Stimulated activated CD4-positive, alpha-beta T cell treated with anti-CD3 and anti-CD28 coated beads, TNF-alpha, amount 100 ng/mL, for 24 hours (primary cell): ENCODE measurements at places on chromosomes 12 and 14.

DNA sequence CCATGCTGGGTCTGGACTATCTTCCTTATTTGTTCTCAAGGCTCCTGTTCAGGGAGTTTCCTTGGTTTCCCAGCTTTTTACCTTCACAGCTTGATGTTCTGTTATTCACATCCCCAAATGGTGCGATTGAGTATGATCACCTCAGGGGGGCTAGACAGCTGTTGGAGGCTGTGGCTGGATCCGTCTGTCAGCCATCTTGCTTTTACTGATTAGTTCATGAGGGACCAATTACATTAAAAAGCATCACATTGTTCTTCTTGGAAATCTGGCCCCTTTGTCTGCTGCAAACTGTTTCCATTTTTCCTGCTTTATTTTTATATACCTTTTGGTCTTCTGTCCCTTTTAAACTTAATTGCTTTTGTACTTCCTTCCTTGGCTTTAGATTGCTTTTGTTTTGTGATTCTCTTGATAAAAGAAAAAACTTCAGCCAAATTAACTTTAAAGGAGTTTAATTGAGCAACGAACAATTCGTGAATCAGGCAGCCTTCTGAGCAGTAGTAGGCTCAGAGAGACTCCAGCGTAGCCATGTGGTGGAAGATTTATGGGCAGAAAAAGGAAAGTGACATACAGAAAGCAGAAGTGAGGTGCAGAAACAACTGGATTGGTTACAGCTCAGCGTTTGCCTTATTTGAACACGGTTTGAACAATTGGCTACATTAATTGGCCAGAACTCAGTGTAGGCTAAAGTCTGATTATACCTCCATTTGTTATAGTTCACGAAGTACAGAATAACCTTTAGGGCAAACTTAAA is 208.7 kb downstream of the AEBP2 start:
- DNase-seq, result no peak

- no peak for DNase-seq
Observed at GRCh38 chr12:46233423-46233822, 35.4 kb downstream of the SLC38A1 start.

DNA sequence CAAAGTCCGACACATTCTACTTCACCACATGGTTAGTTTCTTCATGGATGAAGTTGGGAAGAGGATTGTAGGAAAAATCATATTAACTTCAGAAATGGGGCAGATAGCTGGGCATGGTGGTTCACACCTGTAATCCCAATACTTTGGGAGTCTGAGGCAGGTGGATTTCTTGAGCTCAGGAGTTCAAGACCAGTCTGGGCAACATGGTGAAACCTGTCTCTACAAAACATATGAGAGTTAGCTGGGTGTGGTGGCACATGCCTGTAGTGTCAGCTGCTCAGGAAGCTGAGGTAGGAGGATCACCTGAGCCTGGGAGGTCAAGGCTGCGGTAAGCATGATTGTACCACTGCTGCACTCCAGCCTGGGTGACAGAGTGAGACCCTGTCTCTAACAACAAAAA is 49.5 kb upstream of the PCED1B start:
- DNase-seq, result no peak

- no peak for DNase-seq
Observed at GRCh38 chr14:91316761-91317160, 72.3 kb upstream of the GPR68 start.

DNA sequence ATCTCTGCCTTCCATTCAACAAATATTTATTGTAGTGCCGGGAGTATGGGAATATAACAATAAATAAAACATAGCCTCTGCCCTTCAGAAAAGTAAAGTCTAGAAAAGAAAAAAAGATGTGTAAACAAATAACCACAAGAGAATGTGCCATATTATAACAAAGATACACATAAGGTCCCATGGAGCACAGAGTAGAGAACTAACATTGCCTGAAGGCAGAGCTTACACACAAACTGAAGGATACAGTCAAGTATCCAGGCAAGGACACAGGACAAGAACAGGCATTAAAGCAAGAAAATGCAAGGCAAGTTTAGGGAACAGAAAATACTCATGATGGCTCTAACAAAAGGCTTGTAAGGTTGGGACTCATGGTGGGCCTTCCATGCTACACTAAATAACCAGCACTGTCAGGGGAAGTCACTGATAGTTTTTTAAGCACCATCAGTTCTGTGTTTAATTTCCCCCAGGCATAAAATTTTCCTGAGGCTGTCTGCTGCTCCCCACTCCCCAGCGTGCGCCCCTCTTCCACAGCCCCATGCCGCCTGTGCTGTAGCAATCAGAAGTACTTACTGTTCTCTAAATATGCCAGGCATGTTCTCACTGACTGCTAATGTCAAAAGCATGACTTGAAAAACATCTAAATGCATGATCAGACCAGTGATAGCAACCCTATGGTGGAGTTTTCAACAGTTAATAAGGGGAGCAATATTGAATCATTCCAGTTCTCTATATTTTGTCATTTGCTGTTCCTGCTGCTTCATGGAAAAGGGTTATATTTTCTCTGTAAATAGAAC is 77.8 kb downstream of the ANKS1B start:
- no peak for DNase-seq

DNA sequence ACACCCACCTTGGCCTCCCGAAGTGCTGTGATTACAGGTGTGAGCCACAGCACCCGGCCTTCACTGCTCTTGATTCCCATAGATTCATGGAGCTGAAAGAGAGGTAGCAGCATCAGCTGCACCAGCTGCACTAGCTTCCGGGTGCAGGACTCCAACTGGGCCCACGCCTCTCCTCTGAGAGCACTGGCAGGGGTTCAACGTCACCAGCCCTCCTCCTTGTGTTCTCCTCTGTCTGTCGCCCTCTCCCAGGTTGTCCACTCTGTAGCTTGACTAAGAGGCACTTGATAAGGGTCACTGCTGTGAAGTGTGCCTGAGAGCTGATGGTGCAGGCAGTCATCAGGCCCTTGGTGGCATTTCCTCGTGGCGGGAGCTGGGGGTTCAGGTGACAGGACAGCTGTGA is 28.3 kb downstream of the MLXIP start:
- DNase-seq, result no peak

- no peak for DNase-seq
Observed at GRCh38 chr12:68446901-68447796, 115.0 kb upstream of the MDM1 start.

DNA sequence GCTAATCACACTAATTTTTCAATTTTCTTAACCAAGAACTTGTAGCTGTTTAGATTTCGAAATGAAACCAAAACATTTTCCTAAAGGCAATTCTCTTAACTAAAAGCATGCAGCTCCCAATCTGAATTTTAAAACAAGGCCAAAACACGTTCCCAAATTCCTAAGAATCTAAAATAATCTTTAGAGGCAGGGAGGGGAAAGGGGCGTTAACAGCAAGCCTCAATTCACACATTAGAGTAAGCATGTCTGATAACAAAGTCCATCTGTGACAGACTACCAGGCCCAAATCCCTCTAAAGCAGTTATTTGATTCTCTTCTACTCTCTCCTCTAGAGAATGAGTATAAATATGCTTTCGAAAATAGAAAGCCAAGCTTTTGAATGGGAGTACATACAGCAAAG is 754 bp downstream of the ATG14 start:
- no peak for DNase-seq

GRCh38 chr12:97288531-97288930 is 174.1 kb upstream of the RMST start:
- DNase-seq, result no peak

DNA sequence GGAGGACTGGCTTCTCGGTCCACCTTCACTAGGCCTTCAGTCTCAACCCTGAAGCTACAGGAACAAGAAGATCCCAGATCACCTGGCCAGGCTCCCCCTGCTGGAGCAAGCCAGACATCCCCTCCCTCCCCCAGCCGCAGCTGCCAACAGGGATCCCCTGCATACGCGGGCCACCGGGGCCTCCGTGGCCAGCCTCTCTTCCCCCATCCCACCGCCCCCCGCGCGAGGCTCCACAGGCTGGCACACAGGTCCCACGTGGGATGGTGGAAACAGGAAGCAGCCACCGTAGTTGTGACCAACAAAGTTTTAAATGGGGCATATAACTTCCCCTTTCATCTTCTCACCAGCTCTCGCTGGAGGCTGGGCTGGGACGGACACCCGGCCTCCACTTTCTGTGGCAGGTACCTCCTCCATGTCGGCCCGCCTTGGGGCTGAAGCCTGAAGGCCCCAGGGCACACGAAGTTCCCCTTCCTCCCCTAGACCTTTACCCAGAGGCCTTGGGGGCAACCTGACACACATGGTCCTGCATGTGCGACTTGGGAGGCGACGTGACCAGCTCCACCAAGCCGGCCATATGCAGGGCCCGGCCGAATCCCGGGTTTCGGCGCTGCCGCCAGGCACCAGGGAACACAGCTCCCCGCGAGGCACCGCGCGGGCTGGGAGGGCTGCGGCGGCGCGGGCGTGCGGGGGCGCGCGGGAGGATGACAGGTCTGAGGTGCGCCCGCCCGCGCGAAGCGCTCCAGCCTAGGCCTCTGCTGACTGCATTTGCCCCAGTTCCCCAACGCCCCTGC is 44.4 kb upstream of the PNMA1 start:
- no peak for DNase-seq

DNA sequence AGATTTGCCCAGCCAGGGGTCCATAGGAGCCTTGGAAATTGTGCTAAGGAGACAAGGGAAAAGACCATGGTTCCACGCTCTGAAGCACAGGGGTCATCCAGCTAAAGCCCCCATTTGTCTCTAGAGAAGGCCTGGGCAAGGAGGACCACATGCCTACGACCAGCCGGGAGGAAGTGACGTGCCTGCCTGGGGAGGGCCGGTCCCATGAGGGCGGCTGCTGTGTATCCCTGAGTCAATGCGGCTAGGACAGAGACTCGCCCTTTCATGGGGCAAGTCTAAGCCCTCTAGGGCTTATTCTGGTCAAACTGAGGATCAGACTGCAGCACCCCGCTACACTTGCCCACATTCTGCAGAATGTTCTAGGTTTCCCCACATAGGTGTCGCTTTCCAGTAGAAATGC is 20.6 kb upstream of the RIN3 start:
- DNase-seq, result no peak

DNA sequence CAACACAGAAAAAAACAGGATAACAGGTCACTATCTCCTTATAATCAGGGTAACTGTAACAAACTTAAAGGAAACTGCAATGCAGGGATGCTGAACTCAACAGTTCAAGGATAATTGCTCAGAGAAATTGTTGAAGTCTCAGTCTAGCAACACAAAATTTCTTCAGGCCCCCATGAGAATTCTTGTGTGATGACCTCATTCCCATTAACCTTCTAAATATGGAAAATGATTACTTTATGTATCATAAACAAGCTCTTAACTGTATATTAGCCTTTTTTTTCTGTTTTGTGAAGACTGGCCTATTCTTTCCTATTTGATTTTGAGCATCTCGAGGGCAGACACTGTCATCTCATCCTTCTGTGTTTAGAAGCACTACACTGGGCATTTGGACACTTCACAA is 47.1 kb downstream of the IGF1 start:
- DNase-seq, result no peak

DNA sequence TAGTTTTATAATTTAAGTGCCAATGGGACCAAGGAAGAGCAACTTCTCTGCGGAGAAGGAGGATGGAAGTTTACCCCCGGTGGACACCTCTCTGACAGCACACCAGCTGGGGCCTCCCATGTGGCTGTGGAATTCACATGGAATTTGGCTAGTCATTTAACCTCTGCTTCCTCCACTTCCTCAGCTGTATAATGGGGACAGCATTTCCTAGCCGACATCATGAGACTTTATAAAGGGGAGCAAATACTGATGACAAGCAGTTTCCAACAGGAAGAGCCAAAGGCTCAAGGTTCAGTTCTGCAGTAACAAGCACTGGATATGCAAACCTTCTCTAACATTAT is 7.5 kb downstream of the DUSP6 start:
- DNase-seq, result no peak

GRCh38 chr12:59452259-59452658 is 143.6 kb upstream of the SLC16A7 start:
- no peak for DNase-seq

DNA sequence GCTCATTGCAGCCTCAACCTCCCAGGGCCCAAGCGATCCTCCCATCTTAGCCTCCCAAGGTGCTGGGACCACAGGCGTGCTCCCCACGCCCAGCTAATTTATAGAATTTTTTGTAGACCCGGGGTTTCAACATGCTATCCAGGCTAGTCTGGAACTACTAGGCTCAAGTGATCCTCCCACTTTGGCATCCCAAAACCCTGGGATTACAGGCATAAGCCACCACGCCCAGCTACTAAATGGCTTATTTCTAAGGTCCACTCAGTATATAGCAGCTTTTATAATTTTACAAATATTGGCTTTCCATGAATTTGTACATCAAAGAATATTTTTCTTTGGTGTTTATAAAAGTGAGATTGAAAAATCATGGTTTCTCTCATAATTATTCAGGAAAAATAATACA is 167.8 kb downstream of the TTC7B start:
- no peak for DNase-seq

DNA sequence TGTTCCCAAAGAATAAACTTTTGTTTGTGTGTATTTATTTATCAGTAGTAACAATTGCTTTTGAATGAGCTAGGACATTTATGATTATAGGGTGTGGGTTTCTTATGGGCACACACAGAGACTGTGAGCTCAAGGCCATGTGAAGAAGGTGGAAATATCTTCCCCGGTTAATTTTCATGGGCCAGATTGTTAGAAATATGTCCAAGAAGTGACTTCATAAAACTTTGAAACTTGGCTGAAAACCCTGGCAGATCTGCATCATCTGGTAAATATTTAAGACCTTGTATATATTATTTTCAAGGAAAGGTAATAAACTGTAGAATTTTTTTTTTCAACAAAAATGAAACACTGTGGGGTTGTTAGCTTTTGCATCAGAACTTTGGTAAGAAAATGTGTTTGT is 53.5 kb upstream of the RNU6-8 start:
- DNase-seq, result no peak

- DNase-seq, result no peak
Observed at GRCh38 chr14:99996951-99997571, 68.2 kb upstream of the EVL start.

- DNase-seq, result no peak
Observed at GRCh38 chr14:101740981-101741380, 20.5 kb upstream of the PPP2R5C start.
